Astrocyte (in vitro differentiated cells and primary cell): ENCODE measurements at places on chromosomes 3 and 15. TPM values are rescaled to one million over a fixed set of nuclear protein-coding genes. Genes with fewer than 3 reads are reported as not detected.

GRCh38 chr3:161560008-161560637 lies 63.5 kb downstream of the OTOL1 start:
- H3K36me3 ChIP-seq = no peaks in the 10 kb centered on the region
- H3K27ac ChIP-seq = no peak overlapping the region
- DNase-seq = peak; percentile 18
- peaks cover 7% of the 10 kb centered on the region for H3K27me3 ChIP-seq
- peaks cover 17% of the 10 kb centered on the region for H3K4me1 ChIP-seq
- no peak overlapping the region for H3K4me3 ChIP-seq

DNA sequence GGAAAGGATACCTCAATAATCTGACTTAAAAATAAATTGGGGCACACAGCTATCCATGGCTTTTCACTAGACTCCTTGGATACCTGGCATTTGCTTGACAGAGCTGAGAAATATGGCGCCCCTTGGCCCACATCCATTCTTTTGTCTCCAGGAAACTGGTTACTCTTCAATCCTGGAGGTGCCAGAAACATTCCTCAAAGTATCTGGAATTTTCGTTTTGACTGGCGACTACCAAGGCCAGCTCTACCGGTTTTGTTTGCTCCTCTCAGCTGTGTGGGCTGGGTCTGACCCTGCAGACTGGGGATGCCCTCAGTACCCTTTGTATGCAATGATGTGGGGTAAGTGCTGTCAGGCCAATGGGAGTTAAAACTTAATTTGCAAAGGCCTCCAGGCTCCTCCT lies 27.0 kb downstream of the KATNBL1 start:
- no peak for DNase-seq
- H3K4me3 ChIP-seq = no peak overlapping the region
- H3K36me3 ChIP-seq = no peaks in the 10 kb centered on the region

GRCh38 chr3:3577823-3578222 lies 221.4 kb upstream of the LRRN1 start:
- no peak for DNase-seq
- no peak overlapping the region for H3K27ac ChIP-seq
- H3K36me3 ChIP-seq = no peaks in the 10 kb centered on the region
- H3K27me3 ChIP-seq = no peaks in the 10 kb centered on the region
- no peak overlapping the region for H3K4me3 ChIP-seq

GRCh38 chr3:11230832-11231231 lies 41.4 kb upstream of the ATG7 start:
- no peak overlapping the region for H3K27ac ChIP-seq
- H3K36me3 ChIP-seq = no peaks in the 10 kb centered on the region
- H3K4me3 ChIP-seq = no peak overlapping the region
- peaks cover 10% of the 10 kb centered on the region for H3K4me1 ChIP-seq
- H3K27me3 ChIP-seq = no peaks in the 10 kb centered on the region

DNA sequence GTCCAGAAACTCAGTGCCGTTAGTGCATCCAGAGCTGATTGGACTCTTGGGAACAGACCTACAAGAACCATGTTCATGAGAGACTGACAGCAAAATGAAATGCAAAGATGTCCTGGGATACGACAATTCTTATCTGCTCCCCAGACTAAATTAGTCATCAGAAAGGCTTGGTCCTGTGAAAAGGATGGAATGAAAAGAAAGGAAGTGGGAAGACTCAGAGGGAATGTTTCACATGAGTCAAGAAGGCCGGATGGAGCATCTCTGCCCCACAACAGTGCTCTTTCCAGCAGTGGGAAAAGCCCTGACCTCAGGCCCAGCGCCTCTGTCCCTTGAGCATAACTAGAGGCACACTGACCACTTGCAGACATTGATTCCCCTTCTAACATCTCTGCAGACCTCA lies 39.3 kb upstream of the UACA start:
- DNase-seq = peak; percentile 86
- peak overlapping the region; percentile 89 for H3K27ac ChIP-seq
- peak overlapping the region; percentile 8 for H3K4me3 ChIP-seq
- H3K27me3 ChIP-seq = no peaks in the 10 kb centered on the region
- H3K36me3 ChIP-seq = no peaks in the 10 kb centered on the region
- peaks cover 49% of the 10 kb centered on the region for H3K4me1 ChIP-seq

DNA sequence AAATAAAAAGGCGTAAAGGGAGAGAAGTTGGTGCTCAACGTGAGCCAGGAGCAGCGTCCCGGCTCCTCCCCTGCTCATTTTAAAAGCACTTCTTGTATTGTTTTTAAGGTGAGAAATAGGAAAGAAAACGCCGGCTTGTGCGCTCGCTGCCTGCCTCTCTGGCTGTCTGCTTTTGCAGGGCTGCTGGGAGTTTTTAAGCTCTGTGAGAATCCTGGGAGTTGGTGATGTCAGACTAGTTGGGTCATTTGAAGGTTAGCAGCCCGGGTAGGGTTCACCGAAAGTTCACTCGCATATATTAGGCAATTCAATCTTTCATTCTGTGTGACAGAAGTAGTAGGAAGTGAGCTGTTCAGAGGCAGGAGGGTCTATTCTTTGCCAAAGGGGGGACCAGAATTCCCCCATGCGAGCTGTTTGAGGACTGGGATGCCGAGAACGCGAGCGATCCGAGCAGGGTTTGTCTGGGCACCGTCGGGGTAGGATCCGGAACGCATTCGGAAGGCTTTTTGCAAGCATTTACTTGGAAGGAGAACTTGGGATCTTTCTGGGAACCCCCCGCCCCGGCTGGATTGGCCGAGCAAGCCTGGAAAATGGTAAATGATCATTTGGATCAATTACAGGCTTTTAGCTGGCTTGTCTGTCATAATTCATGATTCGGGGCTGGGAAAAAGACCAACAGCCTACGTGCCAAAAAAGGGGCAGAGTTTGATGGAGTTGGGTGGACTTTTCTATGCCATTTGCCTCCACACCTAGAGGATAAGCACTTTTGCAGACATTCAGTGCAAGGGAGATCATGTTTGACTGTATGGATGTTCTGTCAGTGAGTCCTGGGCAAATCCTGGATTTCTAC lies at the start of gene RARB:
Gene RARB (plus strand): TSS at position 322 of the 847 bp plus-strand sequence. CDS start 469 bp downstream, at position 791.
- DNase-seq = peak; percentile 95
- H3K27me3 ChIP-seq = no peaks in the 10 kb centered on the region
- H3K4me1 ChIP-seq = peaks cover 30% of the 10 kb centered on the region
- H3K4me3 ChIP-seq = peak within 1 kb of the TSS; percentile 94

GRCh38 chr3:34284959-34285826 lies 486.8 kb downstream of the PDCD6IP start:
- H3K36me3 ChIP-seq = no peaks in the 10 kb centered on the region
- DNase-seq = no peak
- H3K27me3 ChIP-seq = no peaks in the 10 kb centered on the region
- H3K4me3 ChIP-seq = no peak overlapping the region

DNA sequence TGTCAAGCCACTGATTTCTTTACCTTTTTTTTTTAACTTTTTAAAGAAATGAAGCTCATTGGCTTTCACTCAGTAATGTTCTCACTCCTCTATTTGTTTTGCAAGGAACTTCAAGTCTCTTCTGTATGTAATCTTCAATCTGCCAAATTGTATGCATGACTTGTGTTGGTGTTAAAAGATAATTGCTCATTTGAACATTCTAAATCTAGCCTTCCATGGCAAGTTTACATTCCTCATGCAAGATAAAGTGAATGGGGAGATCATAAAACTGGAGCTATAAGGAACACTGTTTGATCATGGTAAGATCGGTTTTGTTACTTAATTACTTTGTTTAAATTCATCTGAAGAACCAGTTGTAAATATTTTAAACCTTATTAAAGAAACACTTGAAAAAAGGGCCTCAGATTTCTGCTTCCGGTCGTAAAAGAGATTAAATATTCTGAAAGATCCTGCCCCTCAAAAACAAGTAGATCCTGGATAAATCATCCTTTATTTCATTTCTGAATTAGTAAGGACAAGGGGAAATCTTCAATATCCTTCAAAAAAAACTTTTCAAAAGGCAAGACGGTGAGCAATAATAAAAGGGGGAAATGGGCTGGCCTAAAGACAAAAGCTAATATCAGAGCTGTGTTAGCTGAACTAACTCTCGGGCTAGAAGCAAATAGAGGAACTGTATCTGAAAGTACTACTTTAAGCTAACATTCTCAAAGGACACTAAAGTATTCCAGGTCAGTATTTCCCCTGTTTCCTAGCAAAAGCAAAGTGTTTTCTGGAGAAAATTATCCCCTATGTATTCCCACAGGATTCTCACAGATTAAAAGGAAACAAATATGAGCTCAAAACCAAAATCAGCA lies 107.0 kb upstream of the ATP11B start:
- H3K36me3 ChIP-seq = no peaks in the 10 kb centered on the region
- DNase-seq = no peak
- H3K4me1 ChIP-seq = peaks cover 8% of the 10 kb centered on the region
- no peak overlapping the region for H3K4me3 ChIP-seq
- no peak overlapping the region for H3K27ac ChIP-seq

DNA sequence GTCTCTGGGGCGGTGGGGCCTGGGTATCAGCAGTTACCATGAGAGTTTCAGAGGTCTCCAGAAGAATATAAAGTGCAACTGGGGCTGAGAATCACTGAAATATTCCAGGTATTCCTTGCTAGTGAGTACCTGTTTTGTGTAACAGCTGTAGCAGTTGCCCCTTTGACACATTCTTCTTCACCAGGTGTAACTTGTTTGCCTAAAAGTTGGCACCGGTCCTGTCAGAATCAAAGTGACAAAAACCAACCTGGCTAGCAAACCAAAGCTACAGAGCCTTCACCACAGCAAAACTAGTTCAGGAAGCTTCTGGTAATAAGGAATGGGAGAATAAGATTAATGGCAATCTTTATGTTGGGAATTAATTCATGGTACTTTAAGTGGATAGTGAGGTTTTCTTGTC lies 296.0 kb downstream of the NAALADL2 start:
- no peaks in the 10 kb centered on the region for H3K4me1 ChIP-seq
- H3K27me3 ChIP-seq = no peaks in the 10 kb centered on the region
- H3K4me3 ChIP-seq = no peak overlapping the region
- H3K27ac ChIP-seq = no peak overlapping the region
- no peak for DNase-seq

GRCh38 chr15:76169911-76170800 lies 110.4 kb downstream of the TMEM266 start:
- no peaks in the 10 kb centered on the region for H3K36me3 ChIP-seq
- DNase-seq = peak; percentile 18
- H3K4me1 ChIP-seq = no peaks in the 10 kb centered on the region
- H3K27me3 ChIP-seq = no peaks in the 10 kb centered on the region

DNA sequence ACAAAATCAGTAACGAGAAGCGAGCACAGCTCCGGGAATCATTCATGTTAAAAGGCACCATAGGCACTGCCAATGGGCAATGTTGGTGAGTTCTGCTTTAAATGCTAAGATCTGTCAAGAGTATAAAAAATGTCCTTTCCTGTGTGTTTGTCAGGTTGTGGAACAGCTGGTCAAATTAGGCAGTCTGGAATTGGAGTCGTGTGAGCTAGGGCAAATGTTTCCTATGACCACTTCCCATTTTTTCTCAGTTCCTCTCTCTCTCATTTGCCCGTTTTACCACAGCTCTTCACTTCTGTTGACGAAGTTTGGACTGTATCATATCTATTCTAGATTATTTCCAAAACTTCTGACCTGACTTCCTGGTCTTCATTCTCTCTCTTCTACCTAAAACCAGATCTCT lies 60.8 kb upstream of the GOLIM4 start:
- no peaks in the 10 kb centered on the region for H3K36me3 ChIP-seq
- H3K4me1 ChIP-seq = no peaks in the 10 kb centered on the region
- H3K27me3 ChIP-seq = no peaks in the 10 kb centered on the region

Gene CD80
- total RNA-seq = not detected in 2 replicates

GRCh38 chr15:78044407-78045155 lies 32.9 kb downstream of the TBC1D2B start:
- H3K36me3 ChIP-seq = peaks cover 7% of the 10 kb centered on the region
- no peak overlapping the region for H3K4me3 ChIP-seq
- H3K4me1 ChIP-seq = peaks cover 12% of the 10 kb centered on the region
- no peaks in the 10 kb centered on the region for H3K27me3 ChIP-seq
- no peak overlapping the region for H3K27ac ChIP-seq

DNA sequence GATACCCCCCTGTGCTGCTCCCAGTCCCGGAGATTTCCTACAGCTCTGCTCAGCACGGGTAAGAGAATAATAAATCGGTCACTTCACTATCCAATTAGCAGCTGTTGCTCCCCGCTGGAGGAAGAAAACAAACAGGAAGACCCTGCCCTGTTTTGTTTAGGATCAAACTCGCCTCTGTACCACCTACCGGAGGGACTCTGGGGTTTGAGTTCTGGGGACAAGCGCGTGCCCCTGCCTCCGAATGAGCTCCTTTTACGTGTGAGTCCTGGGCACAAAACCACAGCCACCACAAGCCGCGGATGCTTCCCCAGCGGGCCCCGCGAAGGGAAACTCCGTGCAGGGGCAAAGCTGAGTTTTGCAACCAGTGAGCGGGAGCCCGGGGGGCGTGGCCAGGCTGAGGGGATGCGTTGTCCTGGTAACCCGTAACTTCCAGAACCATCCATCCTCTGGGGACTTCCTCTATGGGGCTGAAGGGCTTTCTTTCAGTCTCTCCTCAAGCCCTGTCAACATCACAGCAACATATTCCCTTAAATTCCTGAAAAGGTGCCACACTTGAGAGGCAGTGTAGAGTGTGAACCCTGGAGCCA lies 315.7 kb upstream of the PROK2 start:
- peaks cover 6% of the 10 kb centered on the region for H3K4me1 ChIP-seq
- no peaks in the 10 kb centered on the region for H3K36me3 ChIP-seq
- H3K27ac ChIP-seq = no peak overlapping the region
- peaks cover 59% of the 10 kb centered on the region for H3K27me3 ChIP-seq

DNA sequence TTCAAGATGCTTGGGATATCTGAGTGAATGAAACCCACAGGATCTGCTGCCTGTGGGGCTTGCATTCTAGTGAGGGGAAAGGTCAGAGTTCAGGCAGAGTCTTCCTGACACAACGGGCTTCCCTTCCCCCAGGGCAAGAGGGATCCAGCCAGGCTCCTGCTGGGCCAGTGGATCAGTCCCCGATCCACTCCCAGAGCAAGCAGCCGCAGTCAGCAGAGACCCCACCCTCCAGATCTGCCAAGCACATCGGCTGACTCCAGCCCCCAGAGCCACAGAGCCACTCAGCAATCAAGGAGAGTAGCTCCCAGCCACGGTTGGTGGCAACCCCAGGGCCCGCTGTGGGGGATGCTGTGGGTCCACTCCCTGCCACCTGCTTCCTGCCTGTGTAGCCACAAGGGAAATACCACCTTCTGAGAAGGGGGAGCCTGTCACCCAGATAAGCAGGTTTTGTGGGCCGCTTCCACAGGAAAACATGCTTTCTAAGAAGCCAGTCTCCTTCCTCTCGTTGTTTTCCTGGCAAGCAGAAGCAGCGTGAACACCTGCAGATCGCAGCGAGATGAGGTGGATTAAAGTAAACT lies 44.9 kb downstream of the CPN2 start:
- no peak for DNase-seq
- no peak overlapping the region for H3K4me3 ChIP-seq
- H3K4me1 ChIP-seq = no peaks in the 10 kb centered on the region
- peaks cover 59% of the 10 kb centered on the region for H3K27me3 ChIP-seq
- H3K36me3 ChIP-seq = no peaks in the 10 kb centered on the region
- no peak overlapping the region for H3K27ac ChIP-seq

Gene CCDC9B
- 9.8 and 10.1 TPM in 2 replicates for total RNA-seq
